ENCODE measurements at places on chromosomes 12 and 14.

DNA sequence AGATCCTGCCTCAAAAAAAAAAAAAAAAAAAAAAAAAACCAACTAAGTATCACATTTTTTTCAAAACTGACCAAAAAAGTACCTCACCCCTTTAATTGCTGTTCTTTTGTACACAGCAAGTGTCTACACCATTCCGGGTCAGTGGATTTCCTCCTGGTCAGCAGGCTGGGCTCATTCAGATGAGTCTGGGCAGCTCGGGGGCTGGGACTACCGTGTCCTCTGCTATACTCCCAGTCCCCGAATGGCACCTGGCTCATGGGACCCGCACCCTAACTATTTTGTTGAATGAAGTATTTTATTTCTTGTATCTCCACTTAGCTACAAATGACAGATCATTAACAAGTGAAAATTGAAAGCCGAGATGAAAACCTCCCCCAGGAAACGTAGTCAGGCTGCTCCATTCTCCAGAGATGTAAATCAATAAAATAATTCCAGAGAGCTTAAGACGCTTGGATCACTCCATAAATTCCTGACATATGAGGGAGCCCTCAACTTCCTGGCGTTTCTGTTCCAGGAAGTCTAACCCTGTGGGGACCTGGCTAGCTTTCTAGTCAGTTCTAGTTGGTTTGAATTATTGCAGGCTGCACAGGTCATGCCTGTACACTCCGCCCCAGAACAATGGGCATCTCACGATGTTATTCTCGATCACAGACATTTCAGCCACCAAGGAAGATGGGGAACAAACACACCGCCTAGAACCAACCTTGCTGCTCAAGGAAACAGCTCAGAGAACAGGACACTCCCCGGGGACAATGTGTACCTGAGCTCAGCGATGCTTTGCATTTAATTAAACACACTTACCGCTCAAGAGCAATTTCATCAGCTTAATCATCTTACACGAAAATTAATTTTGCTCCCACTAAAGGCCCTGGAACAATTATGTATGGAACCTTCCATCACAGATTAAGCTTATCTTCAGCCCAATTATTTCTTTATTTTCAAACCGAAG is 76.3 kb downstream of the RIMBP2 start:
- no peak for DNase-seq

GRCh38 chr12:91556909-91557308 is 374.3 kb upstream of the DCN start:
- no peak for DNase-seq

DNA sequence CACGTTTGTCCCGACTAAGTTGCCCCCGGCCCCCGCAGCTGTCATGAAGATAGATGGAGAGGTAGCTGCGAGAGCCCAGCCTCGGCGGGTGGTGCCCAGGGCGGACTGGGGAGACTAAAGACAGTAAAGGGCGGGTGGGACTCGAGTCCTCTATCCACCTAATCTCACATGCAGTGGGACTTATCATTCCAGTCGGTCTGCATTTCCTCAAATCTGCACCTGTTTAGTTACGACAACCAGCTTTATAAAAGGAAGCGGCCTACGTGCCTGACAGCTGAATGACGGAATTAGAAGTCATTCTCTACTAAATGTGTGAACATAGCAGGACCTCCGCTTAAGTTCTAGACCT is 109.8 kb upstream of the EGLN3 start:
- no peak for DNase-seq

- DNase-seq, result no peak
These were observed 253.7 kb downstream of the EFCAB11 start for GRCh38 chr14:89700801-89701200.

DNA sequence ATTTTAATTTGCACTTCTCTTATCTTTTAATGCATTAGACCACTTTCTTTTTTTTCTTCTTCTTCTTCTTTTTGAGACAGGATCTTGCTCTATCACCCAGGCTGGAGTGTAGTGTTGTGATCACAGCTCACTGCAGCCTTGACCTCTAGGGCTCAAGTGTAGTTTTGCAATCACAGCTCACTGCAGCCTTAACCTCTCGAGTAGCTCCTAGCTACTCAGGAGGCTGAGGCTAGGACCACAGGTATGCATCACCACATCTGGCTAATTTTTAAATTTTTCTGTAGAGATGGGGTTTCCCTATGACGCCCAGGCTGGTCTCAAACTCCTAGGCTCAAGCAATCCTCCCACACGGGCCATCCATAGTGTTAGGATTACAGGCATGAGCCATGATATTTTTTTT is 12.7 kb downstream of the TMED8 start:
- no peak for DNase-seq

GRCh38 chr12:14928931-14929330 is 9.4 kb downstream of the ERP27 start:
- no peak for DNase-seq

DNA sequence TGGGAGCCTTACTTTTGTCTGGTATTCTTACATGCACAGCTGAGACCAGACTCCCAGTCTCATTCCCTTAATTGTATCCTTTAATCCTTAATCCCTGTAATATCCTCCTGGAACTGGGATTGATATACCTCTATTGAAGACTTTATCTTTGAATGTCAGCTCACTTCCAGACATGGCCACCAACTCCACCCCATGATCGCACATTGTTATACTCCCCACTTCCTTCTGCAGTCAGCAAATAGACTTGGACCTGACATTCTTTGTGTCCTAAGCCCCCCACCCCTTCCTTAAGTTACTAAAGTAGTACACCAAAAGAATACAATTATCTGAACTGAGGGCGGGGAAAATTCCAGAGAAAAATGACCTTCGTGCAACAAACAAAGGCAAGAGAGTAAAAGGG is 8.6 kb upstream of the OSBPL8 start:
- DNase-seq, result no peak

GRCh38 chr12:131264635-131265034 is 310.9 kb downstream of the ADGRD1 start:
- no peak for DNase-seq

DNA sequence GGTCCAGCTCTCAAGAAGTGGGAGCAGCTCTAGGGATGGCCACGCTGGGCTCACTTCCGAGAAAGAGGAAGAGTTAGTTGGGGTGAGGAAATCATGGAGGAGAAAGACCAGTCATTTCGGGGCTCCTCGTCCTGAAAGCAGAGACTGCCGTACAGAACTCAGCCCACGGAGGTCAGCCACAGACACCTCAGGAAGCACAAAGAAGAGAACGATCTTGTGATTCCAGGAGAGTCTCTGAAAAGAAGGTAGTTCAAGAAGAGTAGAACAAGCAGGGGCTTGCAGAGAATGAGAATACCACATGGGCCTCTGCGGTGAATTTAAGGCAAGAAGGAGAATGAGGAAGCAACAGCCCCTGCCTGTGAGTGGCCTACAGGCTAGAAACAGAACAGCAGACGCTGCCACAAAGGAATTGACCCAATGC is 311.9 kb downstream of the CACNA1C start:
- no peak for DNase-seq

- no peak for DNase-seq
These were observed 99.2 kb downstream of the BEGAIN start for GRCh38 chr14:100488057-100488456.

GRCh38 chr12:46744283-46744682 is 81.5 kb downstream of the SLC38A4 start:
- no peak for DNase-seq

DNA sequence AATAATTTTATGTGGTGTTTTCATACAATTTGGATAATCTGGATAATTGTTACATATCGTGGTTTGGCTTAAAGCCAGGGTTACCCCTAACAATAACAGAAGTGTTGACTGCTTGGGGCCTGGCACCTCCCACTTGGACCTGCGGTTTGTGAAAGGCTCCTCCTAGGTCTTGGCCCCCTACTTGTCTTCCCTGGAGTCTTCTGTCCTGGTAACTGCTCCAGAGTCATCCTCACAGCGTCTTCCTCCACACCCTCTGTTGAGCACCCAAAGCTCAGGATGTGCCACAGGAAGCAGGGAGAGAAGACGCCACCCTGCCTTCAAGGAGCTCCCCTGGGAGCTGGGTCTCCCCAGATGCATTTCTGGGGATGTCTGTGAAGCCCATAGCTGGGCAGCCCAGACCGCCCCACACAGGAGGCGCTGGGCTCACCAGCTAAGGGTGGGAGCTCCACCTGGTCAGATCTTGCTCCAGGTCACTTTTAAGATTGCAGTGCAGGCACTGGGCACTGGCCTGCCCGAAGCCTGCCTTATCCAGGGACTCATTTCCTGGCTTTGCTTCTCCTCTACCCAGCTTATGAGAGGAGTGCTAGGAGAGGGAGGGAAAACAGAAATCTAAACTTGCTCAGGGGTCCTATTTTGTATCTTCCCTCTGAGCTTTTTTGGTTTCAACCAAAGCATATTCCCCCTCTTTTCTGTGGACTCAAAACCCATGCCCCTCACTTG is 98.2 kb downstream of the ZFP36L1 start:
- DNase-seq, result no peak

DNA sequence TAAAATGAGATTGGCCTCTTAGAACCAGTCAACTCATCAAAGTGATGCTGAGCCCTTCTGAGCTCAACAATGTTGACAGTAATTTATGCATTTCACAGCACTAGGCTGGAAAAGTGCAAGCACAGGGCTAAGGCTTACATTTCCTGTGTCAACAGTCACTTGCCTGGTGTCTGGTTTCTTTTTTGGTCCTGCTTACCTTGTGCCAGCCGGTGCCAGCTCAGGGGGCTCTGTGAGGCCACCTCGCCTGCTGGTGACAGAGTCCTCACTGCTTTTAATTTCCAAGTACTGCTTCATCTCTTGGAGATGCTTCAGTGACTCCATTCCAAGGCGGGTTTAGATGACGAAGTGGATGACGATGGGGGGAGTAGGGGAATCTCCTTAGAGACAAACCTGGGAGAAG is 53.1 kb upstream of the KCNA1 start:
- DNase-seq, result no peak

- DNase-seq, result no peak
These were observed 135.9 kb downstream of the KTN1 start for GRCh38 chr14:55715889-55716288.

DNA sequence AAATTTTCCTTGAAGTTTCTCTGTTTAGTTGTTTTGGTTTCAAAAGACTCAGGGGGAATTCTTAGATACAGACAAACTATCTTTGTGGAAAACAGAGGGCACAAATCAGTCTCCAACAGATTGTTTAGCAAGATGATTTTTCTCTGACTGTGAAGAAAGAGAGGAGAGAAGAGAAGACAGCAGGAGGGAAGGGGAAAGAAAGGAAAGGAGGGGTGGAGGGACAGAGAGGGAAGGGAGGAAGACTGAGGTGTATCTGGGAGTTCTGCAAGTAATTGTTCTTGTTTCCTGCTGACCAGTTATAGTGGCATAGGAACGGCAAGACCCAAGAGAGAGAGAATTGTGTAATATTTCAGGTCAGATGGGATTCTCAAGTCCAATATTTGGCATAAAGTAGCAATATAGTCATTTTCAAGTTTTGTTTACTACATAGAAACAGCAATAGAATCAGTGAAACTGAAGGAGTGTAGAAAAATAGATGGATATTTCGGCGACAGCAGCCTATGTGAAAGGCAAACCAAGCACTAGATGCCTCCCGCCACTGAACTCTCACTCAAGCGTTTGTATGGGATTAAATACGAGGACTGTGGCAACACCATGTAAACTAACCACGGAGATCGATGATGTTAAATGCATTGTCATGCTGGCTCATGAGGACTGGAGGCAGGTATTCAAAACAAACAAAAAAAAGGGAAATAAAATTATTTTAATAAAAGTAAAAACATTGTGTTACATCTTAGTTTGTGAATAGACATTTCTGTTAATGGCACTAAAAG is 342.5 kb downstream of the SLC16A7 start:
- DNase-seq, result no peak

GRCh38 chr14:65423982-65424381 is 11.5 kb downstream of the FUT8 start:
- DNase-seq, result no peak

DNA sequence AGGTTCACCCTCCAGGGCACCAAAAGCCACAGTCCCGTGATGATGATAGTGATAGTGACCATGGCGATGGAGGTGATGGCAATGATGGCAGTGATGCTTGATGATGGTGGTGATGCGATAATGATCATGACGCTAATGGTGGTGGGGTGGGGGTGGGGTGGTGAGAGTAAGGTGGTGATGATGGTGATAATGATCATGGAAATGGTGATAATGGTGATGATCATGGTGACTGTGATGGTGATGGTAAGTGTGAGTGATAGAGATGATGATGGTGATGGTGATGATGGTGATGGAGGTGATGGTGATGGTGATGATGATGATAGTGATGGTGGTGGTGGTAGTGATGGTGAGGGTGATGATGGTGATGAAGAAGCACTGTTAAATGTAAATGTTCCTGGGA is 96.9 kb downstream of the SYNE3 start:
- DNase-seq, result no peak

- no peak for DNase-seq
These were observed 26.0 kb upstream of the SPATA7 start for GRCh38 chr14:88359500-88359899.

DNA sequence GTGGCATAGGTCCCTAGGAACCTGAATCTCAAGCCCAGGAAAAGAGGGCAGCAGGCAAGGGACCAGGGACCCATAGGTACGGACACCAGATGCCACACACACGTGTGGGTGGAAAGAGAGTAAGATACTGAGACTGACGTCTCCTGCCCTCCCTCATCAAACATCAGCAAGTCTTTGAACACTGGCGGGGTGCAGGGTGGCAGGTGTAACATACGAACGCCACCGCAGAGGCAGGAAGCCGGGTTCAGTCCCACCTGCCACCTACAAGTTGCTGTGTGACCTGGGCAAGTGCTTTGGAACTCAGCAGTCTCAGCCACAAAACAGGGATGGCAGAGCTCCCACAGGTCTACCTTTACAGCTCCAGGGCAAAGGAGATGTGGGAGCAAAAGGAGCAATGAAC is 11.1 kb downstream of the ACTN1 start:
- peak; percentile 17 for DNase-seq

DNA sequence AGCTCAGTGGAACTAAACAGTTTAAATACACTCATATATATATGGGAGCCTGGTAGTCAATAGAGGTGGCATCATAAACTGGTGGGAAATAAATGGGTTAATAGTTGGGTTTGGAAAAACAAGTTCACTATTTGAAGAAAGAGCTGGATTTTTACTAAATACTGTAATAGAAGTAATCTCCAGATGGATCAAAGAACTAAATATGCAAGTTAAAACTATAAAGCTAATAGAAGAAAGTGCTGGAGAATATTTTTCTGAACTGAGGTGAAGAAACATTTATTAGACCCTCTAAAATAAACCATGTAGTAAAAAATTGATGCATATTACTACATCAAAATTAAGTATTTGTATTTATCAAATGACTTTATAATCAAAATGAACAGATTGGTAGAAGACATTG is 38.8 kb downstream of the ATL1 start:
- DNase-seq, result no peak

DNA sequence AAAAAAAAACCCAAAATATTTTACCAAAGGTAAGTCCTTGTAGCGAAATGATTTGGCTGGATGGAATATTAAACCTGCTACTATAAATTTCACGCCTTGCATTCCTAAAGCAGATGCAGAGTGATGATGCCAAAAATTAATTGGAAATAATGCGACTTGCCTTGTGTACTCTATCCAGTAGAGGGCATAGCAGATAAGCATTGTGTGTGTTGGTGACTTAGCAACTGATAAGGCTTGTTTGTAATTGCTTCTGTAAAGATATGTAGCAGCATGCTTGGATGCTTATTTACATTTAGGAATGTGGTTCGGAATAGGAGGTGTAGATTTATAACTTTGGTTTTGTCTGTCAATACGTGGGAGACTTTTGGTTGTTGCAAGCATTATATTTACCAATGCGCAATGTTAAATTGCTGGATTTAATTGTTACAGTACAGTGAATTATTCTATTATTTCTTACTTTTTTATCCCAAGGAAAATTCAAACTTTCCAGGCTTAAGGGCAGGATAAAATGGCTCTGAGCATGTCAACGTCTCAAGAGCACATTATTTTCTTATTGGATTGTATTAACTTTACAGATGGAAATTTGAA is 80.5 kb downstream of the TMEM260 start:
- no peak for DNase-seq

GRCh38 chr12:31875609-31875964 is 83.6 kb upstream of the RESF1 start:
- DNase-seq, result no peak

Data from activated naive CD8-positive, alpha-beta T cell treated with anti-CD3 and anti-CD28 coated beads, Interleukin-2, amount 50 U/mL, for 16 hours (primary cell).